ENCODE measurements at places on chromosomes 7 and 10.

- DNase-seq: no peak
Observed at GRCh38 chr10:89503652-89504370, 31.6 kb downstream of the SLC16A12 start.

GRCh38 chr7:12450615-12451014 lies 47.0 kb upstream of the VWDE start:
- no peak for DNase-seq

DNA sequence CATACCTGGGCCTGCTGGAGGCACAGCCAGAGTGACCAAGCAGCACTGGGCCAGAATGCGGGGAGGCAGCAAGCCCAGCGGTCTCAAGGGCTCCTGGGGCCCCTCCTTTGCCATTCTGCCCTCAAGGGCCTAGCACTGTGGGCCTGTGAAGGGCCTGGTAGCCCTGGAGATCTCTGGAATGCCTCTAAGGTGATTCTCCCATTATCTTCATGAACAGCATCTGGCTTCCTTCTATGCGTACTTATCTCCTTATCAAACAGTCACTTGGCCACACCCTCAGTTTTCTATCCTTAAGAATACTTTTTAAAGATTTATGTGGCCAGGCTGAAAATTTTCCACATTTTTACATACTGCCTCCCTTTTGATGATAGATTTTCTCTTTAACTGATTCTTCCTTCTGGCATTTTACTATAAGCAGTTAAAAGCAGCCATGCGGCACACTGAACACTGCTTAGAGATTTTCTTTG lies 67.5 kb upstream of the CCNY start:
- no peak for DNase-seq

GRCh38 chr7:137998250-137998649 lies 3.6 kb downstream of the CREB3L2 start:
- DNase-seq: no peak

DNA sequence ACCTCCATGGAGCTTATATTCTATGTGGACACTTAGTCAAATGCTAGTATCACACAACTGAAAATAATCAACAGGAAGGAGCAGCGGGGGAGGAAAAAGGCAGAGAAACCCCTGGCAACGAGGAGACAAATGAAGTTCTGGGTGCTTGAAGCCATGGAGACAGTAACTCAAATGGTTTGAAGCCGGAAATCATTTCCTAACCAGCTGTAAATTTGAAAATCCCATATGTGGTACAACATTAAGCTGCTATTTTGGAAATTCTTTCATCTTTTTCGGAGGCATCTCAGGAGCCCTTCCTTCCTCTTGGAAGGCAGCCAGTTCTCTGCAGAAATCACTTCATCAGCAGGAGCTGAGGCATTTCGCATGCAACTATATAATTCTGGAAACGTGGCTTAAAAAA lies 91.4 kb downstream of the PPP1R3C start:
- no peak for DNase-seq

GRCh38 chr7:130921391-130922180 lies 187.6 kb upstream of the KLF14 start:
- no peak for DNase-seq

- DNase-seq: no peak
Observed at GRCh38 chr7:10779465-10780399, 193.9 kb upstream of the PHF14 start.

Data from T follicular helper cell (primary cell).